Lung (tissue), 17 donors: ENCODE measurements at places on chromosomes 7 and 10. TPM values are rescaled to one million over a fixed set of nuclear protein-coding genes. Genes with fewer than 3 reads are reported as not detected.
A peak's percentile ranks its signal among the peaks of the same experiment; 100 is the strongest.

Gene PRXL2A
- 18.2 TPM for polyA plus RNA-seq

Gene SPAM1
- polyA plus RNA-seq, result not detected

Gene CALML5
- polyA plus RNA-seq, result not detected

- DNase-seq, result no peak
These were observed 794.7 kb downstream of the IPMK start for GRCh38 chr10:57472823-57473619.

DNA sequence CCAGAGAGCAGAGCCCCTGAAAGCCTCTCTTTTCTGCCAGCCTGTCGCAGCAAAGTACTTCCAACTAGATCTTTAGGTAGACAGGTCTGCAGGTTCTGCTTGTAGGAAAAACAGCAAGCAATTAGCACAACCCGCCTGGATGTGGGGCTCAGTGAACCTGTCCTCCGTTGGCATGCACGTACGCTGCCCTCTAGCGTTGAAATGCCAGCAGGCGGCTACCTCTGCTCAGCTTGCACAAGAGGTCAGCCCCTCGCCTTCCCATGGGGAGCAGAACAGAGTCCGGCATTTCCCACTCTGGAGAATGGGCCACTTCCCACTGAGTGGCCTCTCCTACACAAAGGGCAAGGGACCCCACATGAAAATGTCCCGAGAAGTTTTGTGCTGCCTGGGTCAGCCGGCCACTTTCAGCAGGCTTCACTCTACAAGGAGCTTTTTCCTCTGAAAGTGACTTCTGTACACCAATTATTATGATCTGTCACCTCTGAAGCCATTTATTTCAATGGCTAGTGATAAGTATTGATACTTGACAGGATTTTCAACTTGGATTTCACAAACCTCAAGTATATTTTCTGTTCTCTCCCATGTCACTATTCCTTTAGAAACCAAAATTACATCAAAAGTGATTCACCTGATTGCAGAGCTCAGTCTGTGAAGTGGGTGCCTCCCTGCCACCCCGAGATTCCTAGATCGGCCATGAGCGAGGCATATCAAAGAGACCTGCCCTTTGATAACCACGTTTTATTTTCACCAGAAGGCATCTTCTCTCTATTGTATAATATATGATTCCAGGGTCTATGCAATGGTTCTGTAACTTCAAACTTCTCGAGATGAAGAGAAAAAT lies 56.7 kb downstream of the JCAD start:
- DNase-seq, result peak; percentile 58
